ENCODE measurements at places on chromosomes 2 and 18. TPM values are rescaled to one million over a fixed set of nuclear protein-coding genes. Genes with fewer than 3 reads are reported as not detected.

Gene FAM237A
- total RNA-seq = not detected

Gene OSBPL6
- total RNA-seq = not detected

Gene PDE11A
- not detected for total RNA-seq

Gene LHCGR
- 0.11 TPM for total RNA-seq

Gene TM4SF20
- not detected for total RNA-seq

Gene ATAD2B
- total RNA-seq = 22.8 TPM

Gene NABP1
- 51.8 TPM for total RNA-seq

Gene STEAP3
- total RNA-seq = 7.6 TPM

Gene LIMS4
- total RNA-seq = 0.49 TPM

Gene HJURP
- 45.6 TPM for total RNA-seq

Gene BCL2
- 36.5 TPM for total RNA-seq

Gene CNGA3
- not detected for total RNA-seq

Gene MC4R
- total RNA-seq = not detected

Gene HYCC2
- total RNA-seq = 17.4 TPM

Gene RGPD3
- 0.21 TPM for total RNA-seq

Gene STK39
- total RNA-seq = 0.05 TPM

Gene C1GALT1C1L
- total RNA-seq = not detected

Gene KCNG2
- not detected for total RNA-seq

Gene INHBB
- total RNA-seq = 0.11 TPM

Gene ICA1L
- 5.1 TPM for total RNA-seq

Gene EHD3
- total RNA-seq = 10.9 TPM

Gene EFHD1
- total RNA-seq = not detected

Gene MCFD2
- total RNA-seq = 41.7 TPM

Gene PROKR1
- total RNA-seq = not detected

Gene HAUS1
- total RNA-seq = 58.7 TPM

Gene RTP5
- not detected for total RNA-seq

Gene CIB4
- not detected for total RNA-seq

Gene CXCR1
- not detected for total RNA-seq

Gene SH2D6
- 0.43 TPM for total RNA-seq

Gene ADD2
- 0.08 TPM for total RNA-seq

Gene PLCD4
- not detected for total RNA-seq

Gene HOXD1
- total RNA-seq = not detected

Gene INHA
- total RNA-seq = not detected

Gene TANC1
- total RNA-seq = 0.48 TPM

Gene ZNF396
- total RNA-seq = 0.45 TPM

Gene PER2
- total RNA-seq = 15.1 TPM

Gene RAB6D
- not detected for total RNA-seq

Gene ZNF532
- 1.9 TPM for total RNA-seq

Gene LRP2
- 0.15 TPM for total RNA-seq

Gene PDE1A
- total RNA-seq = not detected

Gene GALNT5
- total RNA-seq = 0.05 TPM

Gene ACADL
- total RNA-seq = not detected

Gene TEKT4
- total RNA-seq = 0.13 TPM

Gene PLEK
- 319 TPM for total RNA-seq

Gene OBSL1
- total RNA-seq = 0.48 TPM

Gene COPS7B
- total RNA-seq = 37.1 TPM

Gene HOXD4
- not detected for total RNA-seq

Gene COL3A1
- total RNA-seq = 0.74 TPM

Gene SERPINB4
- total RNA-seq = not detected

Gene SLC40A1
- 0.61 TPM for total RNA-seq

Gene CTLA4
- total RNA-seq = 0.29 TPM

Gene CCDC102B
- 2.7 TPM for total RNA-seq

Gene PKDCC
- total RNA-seq = 4.3 TPM

Gene SMYD1
- total RNA-seq = not detected
